C1 segment of cervical spinal cord (tissue), 14 donors: ENCODE measurements at places on chromosomes 13 and 19.

DNA sequence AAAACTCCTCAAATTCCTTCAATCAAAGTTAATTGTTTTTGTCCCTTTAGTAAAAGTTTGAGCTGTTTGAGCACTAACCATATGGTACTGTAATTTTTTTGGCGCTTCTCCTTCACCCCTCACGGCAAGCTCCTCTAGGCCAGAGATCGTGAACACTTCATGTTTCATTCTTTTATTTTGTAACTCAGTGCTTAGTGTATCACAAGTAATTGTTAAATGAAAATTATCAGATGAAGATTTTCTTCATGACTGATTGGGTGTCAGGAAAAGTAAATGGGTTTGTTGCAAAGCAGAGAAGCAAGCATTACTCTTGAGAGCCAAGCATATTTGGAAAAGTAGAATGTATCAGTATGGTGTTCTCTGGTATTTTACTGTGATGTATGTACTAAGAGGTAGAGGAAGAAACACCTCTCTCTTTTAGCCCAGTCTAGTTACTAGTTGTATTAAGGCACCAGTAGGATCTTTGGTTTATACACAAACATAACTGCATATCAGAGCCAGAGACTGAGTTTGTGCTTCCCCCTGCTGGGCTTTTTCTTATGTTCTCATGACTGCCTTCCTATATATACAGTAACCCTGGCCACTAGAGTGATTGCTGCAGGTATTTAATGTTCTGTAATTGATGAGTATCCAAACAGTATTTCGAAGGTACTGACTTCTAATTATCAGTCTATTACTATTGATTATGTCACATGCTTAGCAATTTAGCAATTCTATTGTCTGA, 202.3 kb upstream of the KLHL1 start:
- no peak for DNase-seq

GRCh38 chr13:67101730-67102467, 128.2 kb downstream of the PCDH9 start:
- DNase-seq: peak; percentile 38

- no peak for DNase-seq
Measured at GRCh38 chr19:50759886-50760285, 10.4 kb upstream of the GPR32 start.

DNA sequence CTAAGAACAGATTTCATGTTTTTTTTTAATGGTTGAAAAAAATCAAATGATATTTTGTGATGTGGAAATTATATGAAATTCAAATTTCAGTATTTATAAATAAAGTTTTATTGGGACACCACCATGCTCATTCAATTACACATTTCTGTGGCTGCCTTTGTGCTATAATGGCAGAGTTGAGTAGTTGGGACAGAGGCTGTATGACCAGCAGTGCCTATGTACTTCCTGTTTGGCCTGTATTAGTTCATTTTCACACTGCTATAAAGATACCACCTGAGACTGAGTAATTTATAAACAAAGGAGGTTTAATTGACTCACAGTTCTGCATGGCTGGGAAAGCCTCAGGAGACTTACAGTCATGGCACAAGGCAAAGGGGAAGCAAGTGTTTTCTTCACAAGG, 33.6 kb downstream of the AKAP11 start:
- no peak for DNase-seq

DNA sequence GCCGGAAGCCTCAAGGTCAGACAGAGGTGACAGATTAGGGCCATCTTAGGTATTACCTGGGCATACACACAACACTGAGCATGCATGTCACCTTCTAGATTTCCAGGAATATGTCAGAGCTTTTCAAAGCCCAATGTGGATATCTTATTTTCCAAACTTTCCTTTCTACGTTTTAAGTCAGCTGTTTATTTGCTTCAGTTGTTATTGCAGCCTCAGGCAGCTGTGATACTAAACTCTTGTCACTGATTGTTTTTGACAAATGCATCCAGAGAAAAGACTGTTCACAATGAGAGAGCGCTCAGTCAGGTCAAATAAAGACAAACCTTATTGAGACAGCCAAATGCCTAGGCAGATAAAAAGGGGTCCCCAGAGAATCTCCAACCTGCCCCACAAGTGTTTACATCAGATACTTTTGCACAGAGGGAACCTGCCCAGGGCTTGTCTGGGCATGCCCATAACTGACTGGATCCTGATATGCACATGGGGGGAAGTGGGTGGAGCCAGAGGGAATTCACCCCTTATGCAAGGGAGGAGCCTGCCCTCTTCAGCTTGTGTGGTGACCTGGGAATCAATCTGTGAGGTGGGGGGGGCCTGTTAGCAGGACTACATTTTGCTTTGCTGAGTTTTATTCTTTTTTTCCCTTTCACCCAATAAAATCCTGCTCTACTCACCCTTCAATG, 28.5 kb downstream of the MED4 start:
- no peak for DNase-seq

GRCh38 chr13:25679159-25679558, 307.4 kb downstream of the ATP8A2 start:
- no peak for DNase-seq

GRCh38 chr19:35704218-35704617, at the start of gene ZBTB32:
ZBTB32 (plus strand) TSS chr19:35704558; CDS start chr19:35714627, 10,069 bp downstream.
- DNase-seq: no peak
